ENCODE measurements at places on chromosomes 4 and X.

GRCh38 chr4:106851726-106852125, 184.4 kb downstream of the DKK2 start:
- no peak for DNase-seq

DNA sequence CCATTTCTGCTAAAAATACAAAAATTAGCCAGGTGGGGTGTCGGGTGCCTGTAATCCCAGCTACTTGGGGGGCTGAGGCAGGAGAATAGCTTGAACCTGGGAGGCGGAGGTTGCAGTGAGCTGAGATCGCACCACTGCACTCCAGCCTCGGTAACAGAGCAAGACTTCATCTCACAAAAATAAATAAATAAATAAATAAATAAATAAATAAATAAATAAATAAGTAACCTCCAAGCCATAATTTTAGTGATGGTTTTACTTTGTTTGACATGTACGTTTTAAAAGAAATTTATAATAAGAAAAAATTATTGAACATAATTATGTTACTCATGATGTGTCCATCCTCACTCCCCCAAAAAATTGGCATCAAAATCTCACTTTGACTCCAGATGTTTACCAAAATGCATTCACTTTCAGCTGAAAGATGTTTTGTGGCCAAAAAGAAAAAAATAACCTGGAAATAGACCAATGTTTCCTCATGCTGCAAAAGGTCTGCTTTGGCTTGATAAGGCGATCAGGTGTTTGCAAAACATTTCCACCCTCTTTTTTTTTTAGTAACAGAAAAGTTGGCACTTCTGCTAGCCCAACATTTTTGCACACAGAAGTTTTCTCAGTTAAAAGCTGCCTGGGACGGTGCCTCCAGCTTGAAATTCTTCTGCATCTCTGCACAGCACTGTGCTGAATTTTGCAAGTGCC, 42.2 kb upstream of the DHRSX start:
- DNase-seq: no peak

DNA sequence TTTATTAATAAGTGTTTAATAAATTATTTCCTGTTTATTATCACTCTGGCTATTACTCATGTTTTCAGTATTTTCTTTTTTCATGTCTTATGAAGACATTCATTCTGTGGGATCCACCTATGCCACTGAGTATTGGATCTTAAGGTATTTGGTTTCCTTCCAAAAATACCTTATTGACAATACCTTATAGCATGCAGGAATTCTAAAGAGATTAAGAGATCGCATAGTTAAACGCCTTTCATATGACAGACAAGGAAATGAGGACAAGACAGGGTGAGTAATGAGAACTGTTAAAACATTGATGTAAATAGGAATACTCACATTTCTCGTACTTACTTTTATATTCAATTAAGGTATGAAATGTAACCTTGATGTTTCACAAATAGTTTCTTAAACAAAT, 38.2 kb upstream of the TMPRSS11B start:
- no peak for DNase-seq

- DNase-seq: no peak
These were observed 13.4 kb downstream of the TIFA start for GRCh38 chr4:112272292-112272691.

- no peak for DNase-seq
These were observed 305.4 kb downstream of the ARAP2 start for GRCh38 chr4:35938936-35939335.

- DNase-seq: no peak
These were observed 24.3 kb upstream of the TEX13C start for GRCh38 chrX:125295337-125295736.

GRCh38 chr4:142663828-142664227, 182.3 kb downstream of the INPP4B start:
- DNase-seq: no peak

GRCh38 chr4:25938366-25938765, 24.3 kb downstream of the SMIM20 start:
- no peak for DNase-seq

DNA sequence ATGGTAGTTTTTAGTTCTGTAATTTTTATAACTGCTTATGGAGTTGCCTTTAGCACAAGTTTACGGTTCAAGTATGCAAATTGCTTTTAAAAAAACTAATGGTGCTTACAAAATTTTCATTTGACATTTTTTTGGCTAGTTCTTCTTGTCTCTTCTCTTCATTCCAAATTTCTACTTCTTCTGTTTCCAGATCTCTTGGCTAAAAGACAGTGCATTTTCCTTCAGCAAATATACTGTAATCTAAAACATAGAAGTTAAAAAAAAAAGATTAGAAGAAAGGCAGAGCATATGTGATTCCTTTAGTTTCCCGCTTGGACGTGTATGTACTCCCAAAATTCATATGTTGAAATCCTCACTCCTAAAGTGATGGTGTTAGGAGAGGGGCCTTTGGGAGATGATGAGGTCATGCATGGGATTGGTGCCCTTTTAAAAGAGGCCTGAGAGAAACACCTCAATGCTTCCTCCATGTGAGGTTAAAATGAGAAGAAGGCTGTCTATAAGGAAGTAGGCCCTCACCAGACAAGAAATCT, 132.1 kb upstream of the NPY2R start:
- no peak for DNase-seq

DNA sequence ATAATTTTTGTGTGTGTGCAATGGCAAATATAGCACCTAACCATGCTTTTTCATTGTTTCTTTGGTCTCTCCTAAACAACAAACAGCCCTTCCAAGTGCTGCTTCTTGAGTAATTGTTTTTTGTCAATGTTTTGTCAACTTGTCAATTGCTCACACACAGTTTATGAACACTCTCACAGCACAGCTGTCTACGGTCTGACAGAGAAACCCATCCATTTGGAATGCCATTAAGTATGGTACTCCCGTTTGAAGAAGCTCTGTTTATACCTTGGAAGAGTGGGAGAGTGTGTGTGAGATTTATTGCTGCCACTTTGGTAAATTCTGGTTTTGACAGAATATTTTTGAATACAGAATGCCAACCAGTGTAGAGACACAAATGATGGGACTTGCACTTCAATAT, 254.6 kb downstream of the LDB2 start:
- DNase-seq: no peak

DNA sequence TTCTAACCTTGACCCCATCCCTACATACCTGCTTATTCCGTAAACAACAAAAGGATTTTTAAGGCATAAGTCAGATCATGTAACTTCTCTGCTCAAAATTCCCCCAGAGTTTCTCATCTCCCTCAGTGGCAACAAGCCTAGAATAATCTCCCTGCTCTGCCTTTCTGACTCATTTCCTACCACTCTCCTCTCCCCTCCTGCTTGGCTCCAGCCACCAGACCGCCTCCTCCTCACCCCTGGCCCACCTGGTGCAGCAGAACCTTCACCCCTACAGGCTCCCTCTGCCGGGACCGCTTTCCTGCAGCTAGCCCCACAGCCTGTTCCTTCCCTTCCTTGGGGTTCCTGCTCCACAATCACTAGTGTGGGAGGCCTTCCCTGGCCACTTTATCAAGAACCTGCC, 32.1 kb downstream of the TSPAN5 start:
- DNase-seq: no peak

DNA sequence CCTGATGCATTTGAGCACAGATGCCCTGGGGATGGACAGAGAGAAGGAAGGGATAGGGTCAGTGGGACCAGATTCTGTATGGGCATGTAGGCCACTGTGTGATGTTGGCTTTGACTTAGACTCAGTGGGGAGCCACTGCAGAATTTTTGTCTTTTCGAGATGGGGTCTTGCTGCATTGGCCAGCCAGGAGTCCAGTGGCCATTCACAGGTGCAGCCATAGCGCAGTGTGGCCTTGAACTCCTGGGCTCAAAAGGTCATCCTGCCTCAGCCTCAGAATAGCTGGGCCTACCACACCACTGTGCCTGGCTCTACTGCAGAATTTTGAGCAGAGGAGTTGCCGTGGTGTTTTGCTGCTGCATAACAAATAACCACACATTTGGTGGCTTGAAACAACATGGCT, 22.8 kb downstream of the TBC1D14 start:
- no peak for DNase-seq

- no peak for DNase-seq
These were observed 16.1 kb downstream of the BCOR start for GRCh38 chrX:40081679-40082068.

GRCh38 chrX:111652719-111653118, 28.3 kb upstream of the ALG13 start:
- no peak for DNase-seq

GRCh38 chr4:146148021-146148420, 27.5 kb upstream of the LSM6 start:
- no peak for DNase-seq

- no peak for DNase-seq
These were observed 172.7 kb downstream of the GPAT3 start for GRCh38 chr4:83708500-83709175.

- no peak for DNase-seq
These were observed 386.0 kb upstream of the FAT1 start for GRCh38 chr4:187109636-187110035.

- no peak for DNase-seq
These were observed 58.6 kb downstream of the SMAD1 start for GRCh38 chr4:145540235-145540634.

DNA sequence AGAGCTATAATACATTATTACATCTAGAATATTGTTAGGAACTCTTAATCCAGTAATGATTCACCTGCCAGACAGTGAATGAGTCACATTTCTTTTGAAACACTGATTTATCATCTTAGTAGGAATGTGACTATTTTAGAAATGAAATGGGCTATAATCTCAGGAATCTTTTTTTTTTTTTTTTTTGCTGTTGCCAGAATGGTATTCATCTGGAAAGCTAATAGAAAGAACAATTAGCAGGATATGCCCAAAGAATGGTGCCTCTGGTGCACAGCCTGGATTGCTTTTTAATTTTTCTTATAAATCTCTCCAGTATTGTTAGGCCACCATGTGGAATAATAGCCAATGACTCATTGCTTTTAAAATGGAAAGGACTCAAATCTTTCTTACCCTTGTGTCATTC, 181.1 kb upstream of the SMIM31 start:
- no peak for DNase-seq

DNA sequence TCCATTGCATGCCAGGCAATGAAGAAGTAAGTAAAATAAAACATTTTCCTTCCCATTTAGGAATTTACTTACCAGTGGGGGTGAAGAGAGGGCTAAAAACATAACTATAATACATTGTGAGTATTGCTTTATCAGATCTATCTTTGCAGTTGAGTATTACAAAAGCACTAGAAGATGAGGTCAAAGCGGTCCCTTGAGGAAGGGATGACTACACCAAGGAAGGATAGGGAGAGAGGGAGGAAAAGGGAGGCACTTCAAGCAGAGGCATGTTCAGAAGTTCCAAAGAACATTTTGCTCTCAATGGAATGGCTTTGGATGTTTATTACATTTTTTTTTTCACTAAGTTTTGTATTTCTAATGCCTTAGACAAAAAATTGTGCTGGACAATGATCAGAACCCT, 127.8 kb downstream of the TET2 start:
- no peak for DNase-seq

DNA sequence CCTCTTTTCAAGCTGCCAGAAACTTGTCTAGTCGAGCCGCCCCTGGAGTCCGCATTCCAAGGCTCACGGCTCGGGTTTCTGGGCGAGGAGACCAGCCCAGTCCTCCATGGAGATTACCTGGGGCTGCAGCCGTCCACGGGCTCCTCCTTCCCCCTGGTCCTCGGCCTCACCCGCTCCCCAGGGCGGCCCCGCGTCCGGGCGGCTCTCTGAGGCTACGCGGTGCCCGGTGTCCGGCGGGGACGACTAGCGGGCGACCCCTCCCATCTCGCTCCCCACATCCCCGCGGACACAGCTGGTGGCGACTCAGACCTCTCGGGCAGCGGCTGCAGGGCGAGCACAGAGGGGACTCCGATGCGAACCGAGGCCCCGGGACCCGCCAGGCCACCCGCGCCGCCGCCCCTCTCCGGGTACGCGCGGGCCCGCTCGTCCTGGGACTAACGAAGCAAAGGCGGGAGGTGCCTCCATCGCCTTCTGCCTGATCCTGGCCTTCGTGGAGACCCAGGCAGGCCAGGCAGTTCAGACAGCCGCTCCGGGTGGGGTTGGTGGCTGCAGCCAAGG, 159.4 kb downstream of the TRAM1L1 start:
- DNase-seq: peak; percentile 71

DNA sequence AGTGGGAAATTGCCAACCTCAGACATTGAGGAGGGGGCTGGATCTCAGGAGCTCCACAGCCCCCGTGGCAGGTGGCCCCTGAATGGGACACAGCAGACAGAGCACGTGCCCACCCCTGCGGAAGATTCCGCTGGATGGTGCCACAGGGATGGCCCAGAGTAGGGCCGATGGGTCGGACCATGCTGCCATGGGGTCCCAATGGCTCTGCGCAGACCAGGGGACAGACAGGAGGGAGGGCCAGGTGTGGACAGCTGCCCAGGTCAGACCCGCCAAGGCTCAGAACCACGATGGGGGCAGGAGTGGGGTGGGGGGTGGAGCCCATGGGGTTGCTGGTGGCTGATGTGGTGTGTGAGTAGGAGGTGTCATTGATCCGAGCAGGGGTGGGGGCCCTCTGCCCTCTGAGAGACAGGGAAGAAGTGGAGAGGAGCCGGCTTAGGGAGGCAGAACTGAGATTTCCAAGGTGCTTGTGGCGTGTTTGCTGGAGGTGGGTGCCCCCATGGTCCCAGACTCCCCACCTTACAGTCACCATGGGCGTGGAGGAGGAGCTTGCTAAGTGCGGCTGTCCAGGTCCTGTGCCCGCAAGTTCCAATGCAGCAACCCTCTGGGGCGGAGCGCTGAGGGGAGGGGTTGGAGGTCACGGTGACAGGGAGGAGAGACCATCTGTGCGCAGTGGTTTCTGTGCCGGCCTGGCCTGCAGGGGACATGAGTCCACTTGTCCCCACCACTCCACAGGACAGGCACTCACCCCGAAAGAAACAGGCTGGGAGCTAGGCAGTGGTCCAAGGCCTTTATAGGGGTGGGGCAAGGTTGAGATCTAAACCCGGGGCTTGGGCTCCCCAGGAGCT, 12.9 kb downstream of the SH3TC1 start:
- no peak for DNase-seq

- no peak for DNase-seq
These were observed 31.0 kb upstream of the SLC25A4 start for GRCh38 chr4:185112104-185112503.

DNA sequence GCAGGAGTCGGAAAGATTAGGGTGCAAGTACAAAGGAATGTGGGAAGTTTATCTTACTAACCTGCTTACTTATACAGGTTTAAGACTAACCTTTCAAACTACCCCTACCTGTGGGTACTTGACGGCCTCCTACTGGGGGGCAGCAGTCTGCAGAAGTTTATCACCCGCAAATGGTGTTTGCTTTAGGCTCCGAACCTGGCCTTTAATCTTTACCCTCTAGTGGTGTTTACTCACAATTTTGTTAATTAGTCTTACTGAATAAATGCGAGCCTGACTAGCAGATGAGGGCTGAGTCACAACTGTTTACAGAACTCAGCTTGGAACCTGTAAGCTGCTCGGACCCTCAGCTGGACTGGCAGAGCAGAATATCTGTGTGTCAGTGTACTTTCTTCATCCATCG, 204.2 kb upstream of the GPRIN3 start:
- no peak for DNase-seq

- DNase-seq: no peak
These were observed 119.5 kb upstream of the SCML1 start for GRCh38 chrX:17617806-17618205.

GRCh38 chr4:37463033-37463856, 218.7 kb downstream of the NWD2 start:
- DNase-seq: no peak

Measured in type B pancreatic cell (in vitro differentiated cells).